ENCODE measurements at places on chromosomes 5 and 9.

DNA sequence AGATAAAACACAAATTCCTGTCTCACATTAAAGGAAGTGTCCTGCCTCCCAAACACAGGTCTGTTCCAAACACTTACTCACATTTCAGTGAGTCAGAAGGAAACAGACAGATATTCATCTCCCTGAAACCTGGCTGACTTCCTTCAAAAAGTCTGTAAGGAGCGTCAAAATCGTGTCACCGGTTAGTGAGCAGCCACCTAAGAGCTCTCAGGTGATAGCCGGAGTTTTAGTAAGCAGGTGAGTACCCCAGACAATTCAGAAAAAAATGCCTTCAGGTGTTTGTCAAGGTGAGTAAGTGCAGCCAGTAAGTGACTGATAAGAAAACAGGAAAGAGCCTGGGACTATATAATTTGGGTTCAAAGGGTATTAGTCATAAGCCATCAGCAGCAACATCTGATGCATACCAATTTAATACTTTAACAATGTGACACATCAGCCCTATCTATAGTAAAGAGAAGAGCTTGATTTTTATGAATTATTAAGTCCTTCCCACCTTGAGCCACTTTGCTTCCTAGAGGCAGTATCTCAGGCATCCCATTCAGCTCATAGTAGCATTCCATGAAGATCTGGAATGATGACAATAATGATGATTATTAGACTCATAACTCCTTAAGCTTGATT is 1.3 kb upstream of the ITGA2 start:
- no peak for DNase-seq

- no peak for DNase-seq
These were observed 14.3 kb downstream of the MOCS2 start for GRCh38 chr5:53095217-53095616.

DNA sequence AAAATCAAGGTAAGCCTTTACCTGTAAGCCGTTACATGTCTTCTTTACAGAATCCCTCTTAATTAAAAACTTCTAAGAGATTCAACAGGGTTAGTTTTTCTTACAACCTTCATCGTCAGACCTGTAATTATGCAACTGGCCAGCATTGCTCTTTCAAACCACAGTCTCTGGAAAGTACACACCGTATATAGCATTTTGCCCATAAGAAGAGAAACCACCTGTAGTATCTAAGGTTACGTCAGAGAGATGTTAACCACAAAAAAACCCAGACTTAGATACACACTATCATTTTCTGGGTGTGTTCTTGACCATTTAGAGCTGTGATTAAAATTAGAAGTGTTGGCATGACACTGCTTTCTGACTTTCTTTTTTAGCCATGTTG is 140.0 kb downstream of the MUSK start:
- DNase-seq: no peak

GRCh38 chr5:154242442-154242841 is 51.9 kb downstream of the GALNT10 start:
- no peak for DNase-seq

GRCh38 chr9:103530934-103531333 is 535.8 kb downstream of the CYLC2 start:
- DNase-seq: no peak

- no peak for DNase-seq
These were observed 5.0 kb upstream of the GFPT2 start for GRCh38 chr5:180358179-180358578.

DNA sequence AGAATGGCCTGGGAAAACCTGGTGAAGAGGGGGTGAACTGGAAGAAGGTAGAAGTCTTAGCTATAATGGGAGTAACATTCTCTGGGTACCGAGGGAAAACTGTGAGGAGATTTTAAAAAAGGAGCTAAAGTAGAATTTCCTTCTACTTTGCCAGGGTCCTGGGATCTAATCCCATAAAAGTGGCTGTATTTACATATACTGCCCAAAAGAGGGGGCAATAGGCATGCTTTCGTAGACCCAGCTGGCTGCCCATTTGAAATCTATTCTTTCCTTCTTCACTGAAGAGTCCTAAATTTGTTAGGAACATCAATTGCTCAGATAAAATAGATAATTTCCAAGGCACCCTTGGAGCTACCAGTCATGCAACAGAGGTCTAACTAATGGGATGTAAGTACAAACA is 159.2 kb downstream of the CDC42SE2 start:
- DNase-seq: no peak

DNA sequence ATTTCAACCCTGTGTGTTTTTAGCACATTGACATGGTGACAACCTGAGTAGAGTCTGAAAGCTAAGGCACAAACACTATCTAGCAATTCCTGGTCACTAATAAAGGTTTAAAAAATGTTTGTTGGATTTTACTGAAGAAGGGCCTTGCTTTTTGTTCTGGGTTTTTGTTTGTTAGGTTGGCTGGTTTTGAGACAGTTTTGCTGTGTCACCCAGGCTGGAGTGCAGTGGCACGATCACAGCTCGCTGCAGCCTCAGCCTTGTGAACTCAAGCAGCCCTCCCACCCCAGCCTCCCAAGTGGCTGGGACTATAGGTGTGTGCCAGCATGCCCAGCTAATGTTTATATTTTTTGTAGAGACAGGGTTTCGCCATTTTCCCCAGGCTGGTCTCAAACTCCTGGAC is 39.0 kb downstream of the PRKACG start:
- no peak for DNase-seq

DNA sequence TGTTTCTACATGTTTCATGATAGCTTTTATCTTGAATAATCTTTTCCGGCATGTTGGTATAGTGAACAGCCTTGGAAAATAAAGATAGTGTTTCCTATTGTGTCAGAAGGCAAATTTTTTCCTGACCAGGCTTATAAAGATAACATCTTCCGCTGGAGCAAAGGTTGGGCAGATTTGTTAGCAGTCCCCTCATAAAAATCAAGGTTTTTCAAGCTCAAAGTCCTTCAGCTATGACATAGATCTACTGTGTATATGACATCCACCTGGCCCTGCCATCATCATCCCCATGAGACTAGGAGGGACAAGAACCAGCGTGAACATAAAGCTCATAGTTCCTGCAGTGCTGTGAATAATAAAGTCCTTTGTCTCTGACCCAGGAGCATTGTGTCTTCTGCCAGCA is 30.4 kb upstream of the OTULINL start:
- DNase-seq: no peak

- no peak for DNase-seq
These were observed 182.4 kb downstream of the SEMA5A start for GRCh38 chr5:9363449-9363848.

DNA sequence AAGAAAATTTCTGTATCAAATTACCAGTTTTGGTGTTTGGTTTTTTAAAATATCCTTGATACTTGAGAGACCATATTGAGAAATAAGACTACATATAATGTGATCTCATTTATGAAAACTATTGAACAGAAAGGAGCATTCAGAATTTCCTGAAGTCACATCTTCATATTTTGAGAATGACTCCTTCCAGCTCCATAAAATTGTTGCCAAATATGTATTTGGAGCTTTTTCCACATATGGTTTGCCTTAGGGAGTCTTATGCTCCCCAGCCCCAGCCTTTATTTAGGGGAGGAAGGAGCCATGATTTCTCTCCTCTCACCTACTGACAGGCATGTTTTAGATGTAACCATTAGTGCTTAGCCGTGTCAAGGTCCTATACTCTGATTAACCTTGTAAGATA is 51.1 kb downstream of the GCNT1 start:
- no peak for DNase-seq

- DNase-seq: no peak
These were observed 1983.0 kb upstream of the C9orf72 start for GRCh38 chr9:29556317-29556716.

DNA sequence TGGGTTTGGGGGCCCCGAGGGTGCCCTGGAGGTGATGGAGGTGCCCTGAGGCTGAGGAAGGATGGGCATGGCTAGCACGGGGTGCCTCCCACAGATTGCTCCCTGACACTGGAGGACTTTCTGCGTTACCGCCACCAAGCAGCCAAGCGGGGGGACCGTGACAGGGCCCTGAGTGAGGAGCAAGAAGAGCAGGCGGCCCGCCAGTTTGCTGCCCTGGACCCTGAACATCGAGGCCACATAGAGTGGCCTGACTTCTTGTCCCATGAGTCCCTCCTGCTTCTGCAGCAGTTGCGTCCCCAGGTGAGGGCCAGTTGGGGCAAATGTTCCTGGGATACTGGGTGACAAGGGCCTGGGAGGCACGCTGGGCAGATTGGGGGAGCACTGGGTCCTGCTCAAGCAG is 13.1 kb upstream of the DNAJB5 start:
- DNase-seq: no peak

DNA sequence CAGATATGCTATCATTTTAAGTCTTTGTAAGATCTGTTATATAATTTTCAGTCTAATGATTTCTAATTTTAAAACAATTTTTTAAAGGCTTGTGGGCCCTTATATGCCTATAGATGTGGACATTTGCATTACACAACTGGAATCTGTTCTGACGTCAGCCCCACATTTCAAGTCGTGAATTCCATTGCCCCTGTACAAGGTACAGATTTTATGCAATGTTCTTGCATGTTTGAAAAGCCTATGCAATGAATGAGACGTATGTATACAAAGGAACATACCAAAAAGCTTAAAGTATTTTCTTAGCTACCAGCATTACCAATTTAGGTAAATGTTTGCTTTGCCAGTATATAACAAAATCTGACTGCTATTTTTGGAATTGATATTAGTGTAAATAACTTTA is 77.2 kb downstream of the ITGA1 start:
- no peak for DNase-seq

GRCh38 chr5:86878250-86878649 is 260.5 kb downstream of the COX7C start:
- DNase-seq: no peak

DNA sequence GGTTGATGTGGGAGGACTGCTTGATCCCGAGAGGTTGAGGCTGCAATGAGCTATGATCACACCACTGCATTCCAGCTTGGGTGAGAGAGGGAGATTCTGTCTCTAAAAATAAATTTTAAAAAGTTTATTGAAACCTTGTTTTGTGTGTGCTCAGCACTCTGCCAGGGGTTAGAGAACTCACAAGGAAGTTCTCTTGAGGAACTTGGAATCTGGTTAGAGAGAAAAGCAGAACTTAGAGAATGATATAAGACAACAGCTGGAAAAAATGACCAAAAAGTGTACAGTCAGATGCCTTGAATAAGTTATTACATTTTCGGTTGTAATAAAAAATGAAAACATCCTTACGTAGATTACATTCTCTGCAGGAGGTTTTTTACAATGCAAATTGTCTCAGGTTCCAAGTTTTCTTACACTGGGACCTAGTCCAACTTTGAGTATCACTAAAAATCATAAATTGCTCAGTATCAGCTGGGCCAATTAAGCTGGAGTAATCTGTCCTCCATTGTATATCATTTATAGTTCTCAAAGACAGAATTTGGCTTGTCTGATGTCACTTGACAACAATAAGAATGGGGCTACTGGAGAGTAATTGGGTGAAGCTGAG is 21.7 kb upstream of the TENT2 start:
- DNase-seq: no peak

GRCh38 chr5:125559296-125559695 is 812.9 kb upstream of the ZNF608 start:
- no peak for DNase-seq

DNA sequence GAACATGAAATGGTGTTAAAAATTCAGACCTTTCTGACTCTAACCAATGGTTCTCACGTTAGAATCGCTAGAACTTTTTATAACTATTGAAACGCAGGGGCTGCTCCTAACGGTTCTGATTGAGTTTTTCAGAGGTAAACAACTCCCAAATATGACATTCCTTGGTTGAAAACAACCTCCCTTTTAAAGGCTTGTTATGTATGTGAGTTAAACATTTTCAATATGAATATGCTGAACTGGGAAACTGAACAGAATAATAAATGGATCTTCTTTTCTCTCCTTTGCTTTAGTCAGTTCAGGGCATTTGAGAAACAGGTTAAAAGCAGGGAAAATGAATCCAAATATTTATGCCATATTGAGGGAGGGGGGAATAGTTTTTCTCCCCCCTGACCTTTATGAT is 13.2 kb upstream of the DPYSL3 start:
- no peak for DNase-seq

Measured in activated T-helper 1 cell treated with Interleukin-2 at 50 U/mL for 16 hours (primary cell).